Fibroblast of skin of right biceps (primary cell): ENCODE measurements at places on chromosomes 3 and 15.

DNA sequence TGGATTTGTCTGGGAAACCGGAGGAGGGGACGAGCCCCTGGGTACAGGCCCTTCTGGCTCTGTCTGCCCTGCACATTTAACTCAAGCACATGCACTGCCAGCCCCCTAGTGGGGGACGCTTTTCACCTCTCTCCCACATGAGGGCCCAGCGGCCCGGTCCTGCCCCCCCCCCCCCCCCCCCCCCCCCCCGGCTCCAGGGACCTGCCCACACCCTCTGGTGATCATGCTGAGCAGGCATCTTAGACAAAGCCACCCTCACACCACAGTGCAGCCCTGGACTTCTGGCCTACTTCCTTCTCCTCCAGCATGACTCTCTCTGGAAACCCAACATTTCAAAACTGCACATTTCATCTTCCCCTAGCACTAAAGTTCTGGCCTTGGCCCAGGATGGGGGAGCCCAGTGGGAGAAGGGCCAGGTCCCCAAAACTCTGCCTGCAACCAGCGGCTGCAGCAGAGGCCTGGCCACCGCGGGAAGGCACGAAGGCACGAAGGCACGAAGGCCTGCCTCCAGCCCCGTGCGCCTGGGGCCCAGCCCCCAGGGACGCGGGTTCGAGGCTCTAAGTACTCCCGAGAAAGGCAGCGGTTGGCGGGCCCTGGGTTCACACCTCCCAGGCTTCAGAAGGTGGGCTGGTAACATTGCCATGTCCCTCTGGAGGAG is 14.1 kb downstream of the KLF15 start:
- DNase-seq = no peak

DNA sequence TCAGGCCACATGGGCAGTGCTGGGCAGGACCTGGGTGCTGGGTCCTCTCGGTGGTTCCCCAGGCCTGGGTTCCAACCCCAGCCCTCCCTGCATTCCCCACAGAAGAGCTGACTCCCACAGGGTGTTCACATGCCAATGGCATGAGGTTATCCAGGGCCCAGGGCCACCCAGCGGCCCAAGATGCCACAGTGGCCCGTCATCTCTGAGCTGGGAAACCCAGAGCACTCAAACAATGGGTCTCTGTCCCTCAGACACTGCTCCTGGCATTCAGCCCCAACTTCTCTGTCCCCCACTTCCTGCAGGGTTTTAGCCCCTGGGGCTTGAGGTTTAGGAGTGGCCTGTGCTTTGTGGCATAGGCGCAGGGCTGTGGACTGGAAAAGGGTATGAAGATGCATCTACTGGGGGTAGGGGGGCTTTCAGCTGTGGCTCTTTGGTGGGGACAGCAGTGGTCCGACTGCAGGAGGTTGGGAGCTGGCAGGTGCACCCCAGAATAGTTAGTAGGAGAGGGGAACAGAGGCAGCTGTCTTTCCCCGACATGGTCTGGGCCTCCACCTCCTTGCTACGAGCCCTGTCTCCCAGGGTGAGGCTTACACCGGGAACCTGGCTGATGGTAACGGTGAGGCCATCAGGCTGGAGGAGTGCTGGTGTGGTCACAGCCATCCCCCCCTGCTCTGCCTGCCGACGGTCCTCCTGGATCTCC is 1.7 kb downstream of the CCDC9B start:
- peak; percentile 93 for DNase-seq

GRCh38 chr15:58334803-58335202 is 97.0 kb upstream of the LIPC start:
- no peak for DNase-seq

GRCh38 chr3:66483006-66483405 is 17.8 kb downstream of the LRIG1 start:
- DNase-seq = peak; percentile 53

DNA sequence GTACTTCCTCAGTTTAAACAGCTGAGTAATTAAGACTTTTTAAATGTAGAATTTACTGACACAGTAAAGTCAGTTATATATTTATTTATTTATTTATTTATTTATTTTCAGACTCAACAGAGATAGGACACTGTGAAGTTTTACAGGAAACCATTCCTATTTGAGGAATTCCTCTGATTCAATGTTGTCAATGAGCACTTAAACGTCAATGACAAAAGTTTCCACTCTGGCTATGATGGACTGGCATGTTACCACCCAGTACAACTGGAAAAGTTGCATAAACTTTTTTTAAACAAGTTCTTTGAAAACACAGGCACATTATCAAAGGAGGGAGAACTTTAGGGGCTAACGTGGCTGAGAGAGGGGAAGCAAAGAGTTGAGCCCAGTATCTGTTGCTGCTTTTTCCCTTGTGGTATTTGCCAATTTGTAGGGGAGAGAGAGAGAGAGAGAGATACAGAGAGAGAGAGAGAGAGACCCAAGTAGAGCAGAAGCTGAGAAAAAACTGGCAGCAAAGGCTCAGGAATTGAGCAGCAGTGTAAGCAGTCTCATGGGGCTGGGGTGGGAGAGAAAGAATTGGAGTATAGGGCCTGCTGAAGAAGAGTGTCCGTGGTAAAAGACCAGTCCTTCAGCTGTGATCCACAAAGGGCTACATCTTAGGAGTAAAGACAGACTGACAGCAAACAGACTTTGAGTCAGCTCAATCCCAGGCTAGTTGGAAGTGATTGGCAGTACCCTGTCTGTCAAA is 18.3 kb upstream of the ACTC1 start:
- DNase-seq = no peak

DNA sequence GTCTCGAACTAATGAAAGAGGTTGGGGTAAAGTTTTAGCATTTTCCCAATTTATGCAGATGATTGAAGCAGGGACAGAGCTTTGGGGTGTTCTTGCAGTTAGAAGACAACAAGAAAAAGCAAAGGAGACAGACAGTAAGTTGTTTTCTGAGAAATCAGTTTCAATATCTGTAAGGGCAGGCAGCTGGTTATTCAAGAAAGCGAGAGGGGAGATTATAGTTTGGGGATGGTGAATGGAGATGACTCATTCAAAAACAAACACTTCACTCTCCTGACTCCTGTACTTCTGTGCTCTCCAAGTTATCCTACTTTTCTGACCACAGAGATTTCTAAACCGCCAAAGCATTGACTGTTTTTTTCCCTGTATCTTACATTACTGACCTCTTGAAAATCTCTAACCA is 352.0 kb downstream of the GAP43 start:
- DNase-seq = peak; percentile 80

DNA sequence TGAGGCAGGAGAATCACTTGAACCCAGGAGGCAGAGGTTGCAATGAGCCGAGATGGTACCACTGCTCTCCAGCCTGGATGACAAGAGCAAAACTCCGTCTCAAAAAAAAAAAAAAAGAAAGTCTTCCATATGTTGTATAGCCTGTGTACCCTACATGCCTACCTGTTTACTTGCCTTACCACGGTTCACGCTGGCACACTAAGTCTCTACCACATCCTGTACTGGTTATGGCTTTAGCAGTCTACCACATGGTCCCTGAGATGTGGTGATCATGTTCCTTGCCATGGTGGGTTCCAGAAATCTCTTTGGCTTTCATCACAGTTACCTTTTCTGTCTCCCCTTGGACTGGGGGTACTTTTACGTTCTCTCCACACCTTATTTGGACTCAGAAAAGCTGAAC is 63.8 kb upstream of the TBC1D5 start:
- no peak for DNase-seq

DNA sequence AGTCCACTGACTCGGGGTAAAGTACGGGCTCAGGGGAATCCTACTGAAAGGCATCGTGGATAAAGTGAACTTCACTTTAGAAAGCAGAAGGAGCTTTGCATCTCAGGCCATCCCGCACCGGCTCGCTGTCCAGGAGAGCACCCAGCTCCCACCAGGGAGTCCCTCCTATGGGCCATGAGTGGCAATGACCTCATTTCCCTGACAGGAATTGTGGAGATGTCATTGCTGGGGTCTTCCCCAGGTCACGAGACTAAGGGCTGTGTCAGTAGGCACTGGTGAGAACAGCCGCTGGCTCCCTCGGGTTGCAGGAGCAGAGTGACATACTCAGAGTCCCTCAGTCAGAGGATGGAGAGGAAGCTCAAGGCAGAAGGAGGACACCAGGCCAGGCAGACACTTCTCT is 97.3 kb downstream of the XXYLT1 start:
- DNase-seq = peak; percentile 28

DNA sequence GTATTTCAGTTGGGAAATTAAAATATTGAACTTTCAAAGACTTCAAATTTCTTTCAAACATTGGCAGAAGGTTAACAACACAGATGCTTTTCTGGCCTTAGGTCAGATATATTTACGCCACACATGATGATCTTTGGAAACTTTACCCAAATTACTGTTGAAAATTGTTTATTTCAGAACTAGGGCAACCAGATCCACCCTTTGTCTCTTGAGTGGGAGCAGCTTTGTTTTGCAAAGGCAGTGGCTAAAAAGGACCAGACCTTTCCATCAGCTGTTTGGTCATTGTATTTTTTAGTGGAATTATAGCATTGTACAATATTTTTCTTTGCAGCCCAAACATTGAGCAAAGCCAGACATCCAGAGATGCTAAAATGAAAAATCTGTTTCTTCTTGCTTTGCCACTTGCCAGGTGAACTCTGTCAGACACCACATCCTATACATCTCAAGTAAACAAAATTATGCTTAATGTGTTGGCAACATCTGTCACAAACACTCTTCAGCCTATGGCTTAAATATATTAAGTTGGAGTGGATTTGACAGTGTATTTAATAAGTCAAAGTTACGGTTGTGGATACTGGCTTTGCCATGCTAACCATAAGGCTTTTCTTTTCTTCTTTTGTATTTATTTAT is 651.9 kb downstream of the RBMS3 start:
- no peak for DNase-seq

DNA sequence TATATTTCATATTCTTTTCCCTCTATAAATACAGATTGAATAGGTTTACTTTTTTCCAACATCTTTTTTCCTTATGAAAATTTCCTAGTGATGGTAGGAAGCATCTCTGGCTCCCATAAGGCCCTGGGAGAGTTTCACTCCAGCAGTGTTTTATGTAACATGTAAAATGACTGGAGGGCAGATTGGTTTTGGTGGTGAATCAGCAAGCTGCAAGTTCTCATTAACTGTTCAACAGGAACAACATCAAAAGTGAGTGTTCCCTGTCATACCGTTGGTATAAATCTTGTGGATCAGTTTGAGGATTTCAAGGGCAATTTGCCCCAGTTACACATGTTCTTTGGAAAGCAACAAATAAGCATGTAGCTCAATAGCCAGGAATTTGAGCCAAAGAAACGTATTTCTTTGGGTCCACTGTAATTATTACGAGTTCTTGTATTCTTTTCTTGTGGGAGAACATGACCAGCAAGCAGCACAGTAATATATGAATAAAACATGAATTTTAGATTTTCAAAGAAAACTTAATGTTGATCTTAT is 345.7 kb downstream of the SV2B start:
- peak; percentile 7 for DNase-seq

DNA sequence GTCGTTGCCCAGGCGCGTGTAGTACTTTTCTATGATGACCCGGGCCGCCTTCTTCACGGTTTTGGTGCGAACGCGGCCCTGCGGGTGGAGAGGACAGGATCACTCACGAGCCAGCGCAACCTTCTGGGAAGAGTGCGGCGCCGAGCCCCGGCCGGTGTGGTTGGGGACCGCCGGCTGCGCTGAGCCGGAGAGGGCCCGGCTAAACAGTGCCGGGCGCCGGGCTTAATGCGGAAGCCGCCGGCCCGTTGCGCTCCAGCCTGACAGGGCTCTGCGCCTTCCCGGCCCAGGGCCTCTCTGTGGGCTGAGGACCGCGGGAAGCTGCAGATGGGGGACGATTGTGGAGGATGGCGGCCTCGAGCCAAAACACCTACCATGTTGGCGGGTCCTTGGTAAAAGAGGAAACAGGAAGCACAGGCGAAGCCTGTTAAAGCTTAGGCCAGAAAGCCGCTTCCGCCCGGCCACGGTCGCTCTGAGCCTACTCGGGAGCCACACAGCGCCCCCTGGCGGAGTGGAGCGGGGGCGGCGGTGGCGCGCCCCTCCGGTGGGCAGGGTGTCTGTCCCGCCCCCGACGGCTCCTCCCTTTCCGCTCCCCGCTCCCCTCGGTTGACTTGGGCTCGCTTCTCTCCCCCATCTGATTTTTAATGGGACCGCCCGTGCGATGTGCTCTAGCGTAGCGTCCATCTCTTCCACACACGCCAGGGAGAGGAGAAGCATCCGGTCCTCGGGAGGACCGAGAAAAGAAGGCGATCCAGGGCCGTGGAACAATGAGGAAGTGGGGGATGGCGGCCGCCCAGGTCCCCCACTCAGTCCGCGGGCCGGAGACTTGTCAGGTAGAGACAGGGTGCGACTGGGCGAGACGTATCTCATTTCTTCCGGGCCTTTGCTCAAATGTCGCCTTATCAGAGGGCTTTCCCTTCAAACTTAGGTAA is at the start of gene RPS17:
Gene RPS17, minus strand, starts transcription at position 403 of the 929 bp plus-strand sequence. Its CDS starts 29 bp downstream, at position 374.
- DNase-seq = peak; percentile 96

GRCh38 chr3:171528102-171528501 is 67.9 kb upstream of the TNIK start:
- DNase-seq = peak; percentile 25

- DNase-seq = peak; percentile 90
Measured at GRCh38 chr3:49199239-49199899, 28.0 kb downstream of the KLHDC8B start.

DNA sequence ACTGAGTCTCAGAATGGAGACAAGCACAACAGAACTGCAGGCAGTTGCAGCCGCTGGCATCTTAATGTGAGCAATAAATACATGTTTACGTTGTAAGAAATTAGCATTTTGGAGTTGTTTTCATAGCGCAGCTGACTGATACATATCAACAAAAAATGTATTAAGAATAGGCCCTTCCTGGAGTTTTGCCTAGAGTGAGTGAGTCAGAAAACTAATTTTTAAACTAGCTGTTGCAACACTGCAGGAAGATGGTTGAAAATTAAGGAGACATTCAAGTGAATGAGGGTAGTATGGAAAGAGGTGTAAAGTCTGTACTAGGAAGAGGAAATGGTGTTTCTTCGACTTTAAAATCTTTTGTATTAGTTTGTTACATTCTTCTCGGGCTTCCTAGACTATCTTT is 39.6 kb upstream of the TIMP4 start:
- DNase-seq = peak; percentile 84

DNA sequence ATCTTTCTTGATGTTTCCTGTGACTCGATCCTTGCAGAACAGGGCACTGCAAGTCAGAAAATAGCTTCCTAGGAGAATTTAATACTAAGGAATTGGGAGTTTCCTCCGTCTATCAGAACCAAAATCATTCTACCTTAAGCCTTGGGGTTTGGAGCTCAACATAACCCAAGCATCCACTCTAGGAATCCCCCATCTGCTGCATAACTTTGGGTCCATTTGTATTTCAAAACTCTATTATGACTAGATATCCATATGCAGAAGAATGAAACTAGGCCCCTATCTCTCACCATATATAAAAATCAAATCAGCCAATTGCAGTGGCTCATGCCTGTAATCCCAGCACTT is 61.7 kb upstream of the AKAP13 start:
- DNase-seq = no peak
